ENCODE measurements at places on chromosomes 2 and 18. TPM values are rescaled to one million over a fixed set of nuclear protein-coding genes. Genes with fewer than 3 reads are reported as not detected.

- no peak for DNase-seq
Observed at GRCh38 chr2:13711154-13711553, 921.4 kb upstream of the LRATD1 start.

GRCh38 chr18:24530630-24531111 lies 70.2 kb downstream of the HRH4 start:
- DNase-seq, result peak; percentile 69

- peak; percentile 21 for DNase-seq
Observed at GRCh38 chr2:223314811-223315210, 262.8 kb downstream of the KCNE4 start.

DNA sequence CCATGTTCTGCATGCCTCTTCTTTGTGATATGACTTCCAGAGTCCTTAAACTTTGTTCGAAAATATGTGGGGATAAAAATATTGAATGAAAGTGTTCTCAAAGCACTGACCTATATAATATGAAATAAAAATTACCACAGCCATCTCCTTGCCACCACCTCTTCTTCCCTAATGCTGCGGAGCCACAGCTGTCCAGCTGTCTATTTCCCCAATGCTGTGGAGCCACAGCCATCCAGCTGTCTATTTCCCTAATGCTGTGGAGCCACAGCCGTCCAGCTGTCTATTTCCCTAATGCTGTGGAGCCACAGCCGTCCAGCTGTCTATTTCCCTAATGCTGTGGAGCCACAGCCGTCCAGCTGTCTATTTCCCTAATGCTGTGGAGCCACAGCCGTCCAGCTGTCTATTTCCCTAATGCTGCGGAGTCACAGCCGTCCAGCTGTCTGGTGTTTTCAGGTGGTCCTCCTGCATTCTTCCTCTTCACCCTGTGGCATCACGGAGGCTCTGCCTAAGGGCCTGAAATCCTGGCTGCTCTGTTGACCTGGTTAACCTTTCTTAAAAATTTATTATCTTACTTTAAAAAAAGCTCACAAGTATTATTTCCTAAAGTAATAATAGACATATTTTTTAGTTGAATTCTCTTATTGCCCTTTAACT lies 266.1 kb upstream of the MEX3C start:
- no peak for DNase-seq

DNA sequence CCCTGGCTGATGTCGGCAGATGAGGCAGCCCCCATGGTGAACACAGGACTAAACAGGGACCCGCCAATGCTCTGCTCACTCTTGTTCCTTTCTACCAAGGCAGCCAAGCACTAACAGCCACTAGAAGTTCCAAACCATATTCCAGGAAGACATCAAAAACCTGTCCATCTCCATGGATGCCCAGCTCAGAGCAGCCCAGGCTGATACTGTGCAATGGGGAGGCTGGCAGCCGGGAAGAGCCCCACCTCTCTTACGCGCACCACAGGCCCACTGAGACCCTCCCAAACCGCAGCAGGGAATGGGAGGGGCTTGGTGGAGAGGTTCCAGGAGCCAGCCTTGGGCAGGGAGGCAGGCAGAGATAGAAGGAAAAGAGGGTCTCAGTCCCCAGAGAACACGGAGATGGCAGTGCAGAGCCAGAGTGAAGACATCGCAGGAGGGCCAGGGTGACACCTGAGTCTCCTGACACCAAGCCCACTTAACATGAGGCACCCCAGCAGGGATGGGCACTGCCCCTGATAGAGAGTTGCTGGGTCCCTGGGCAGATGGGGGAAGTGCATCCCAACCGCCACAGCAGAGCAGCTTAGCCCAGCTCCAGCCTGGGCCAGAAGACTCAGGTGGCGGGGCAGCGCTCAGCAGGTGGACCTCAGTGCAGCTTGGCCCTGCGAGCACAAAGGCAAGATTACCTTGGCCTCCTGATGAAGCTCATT lies 3.4 kb downstream of the HS6ST1 start:
- DNase-seq, result no peak

DNA sequence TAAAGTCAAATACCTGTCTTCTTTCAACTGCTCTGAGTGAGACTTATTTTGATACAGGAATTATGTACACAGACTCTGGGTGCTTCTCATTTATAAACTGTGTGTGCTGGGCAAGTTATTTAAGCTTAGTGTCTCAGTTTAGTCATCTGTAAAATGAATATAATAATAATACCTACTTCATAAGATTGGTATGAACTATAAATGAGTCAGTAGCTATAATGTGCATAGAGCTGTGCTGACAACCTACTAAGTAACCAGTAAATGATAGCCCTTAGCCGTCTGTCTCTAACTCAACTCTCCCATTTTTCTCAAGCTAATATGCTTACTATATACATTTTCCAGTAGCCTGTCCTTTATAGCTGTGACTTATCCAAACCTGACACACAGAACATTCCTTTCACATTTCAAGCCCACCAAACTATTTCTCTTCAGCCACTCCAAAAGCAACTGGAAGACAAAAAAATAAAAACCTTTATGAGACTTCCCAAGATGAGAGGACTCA lies 319.8 kb downstream of the ETAA1 start:
- DNase-seq, result peak; percentile 5

- DNase-seq, result peak; percentile 83
Observed at GRCh38 chr2:206084439-206084869, 1.5 kb downstream of the INO80D start.

- no peak for DNase-seq
Observed at GRCh38 chr2:105834931-105835330, 90.2 kb downstream of the NCK2 start.

DNA sequence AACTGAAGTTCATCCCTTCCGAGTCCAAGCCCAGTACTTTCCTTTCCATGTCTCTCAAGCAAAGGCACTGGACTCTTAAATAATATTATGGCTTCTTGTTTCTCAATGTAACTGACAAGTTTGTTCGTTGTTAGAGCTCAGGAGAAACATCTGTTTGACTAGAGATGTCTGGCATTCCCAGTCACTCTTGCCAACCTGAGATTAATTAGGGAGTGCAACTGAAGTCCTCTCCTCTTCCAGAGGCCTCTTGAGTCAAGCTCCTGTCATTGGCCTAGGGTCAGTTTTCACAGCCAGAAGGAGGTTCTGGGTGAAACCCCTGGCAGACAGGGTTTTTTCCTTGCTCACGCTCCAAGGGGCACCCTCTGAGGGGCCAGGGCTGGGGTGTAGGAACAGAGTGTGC lies 196.1 kb downstream of the AGPS start:
- no peak for DNase-seq

- DNase-seq, result no peak
Observed at GRCh38 chr2:85330839-85331636, 3.2 kb upstream of the TGOLN2 start.

- no peak for DNase-seq
Observed at GRCh38 chr2:236464140-236464539, 105.5 kb upstream of the ACKR3 start.

DNA sequence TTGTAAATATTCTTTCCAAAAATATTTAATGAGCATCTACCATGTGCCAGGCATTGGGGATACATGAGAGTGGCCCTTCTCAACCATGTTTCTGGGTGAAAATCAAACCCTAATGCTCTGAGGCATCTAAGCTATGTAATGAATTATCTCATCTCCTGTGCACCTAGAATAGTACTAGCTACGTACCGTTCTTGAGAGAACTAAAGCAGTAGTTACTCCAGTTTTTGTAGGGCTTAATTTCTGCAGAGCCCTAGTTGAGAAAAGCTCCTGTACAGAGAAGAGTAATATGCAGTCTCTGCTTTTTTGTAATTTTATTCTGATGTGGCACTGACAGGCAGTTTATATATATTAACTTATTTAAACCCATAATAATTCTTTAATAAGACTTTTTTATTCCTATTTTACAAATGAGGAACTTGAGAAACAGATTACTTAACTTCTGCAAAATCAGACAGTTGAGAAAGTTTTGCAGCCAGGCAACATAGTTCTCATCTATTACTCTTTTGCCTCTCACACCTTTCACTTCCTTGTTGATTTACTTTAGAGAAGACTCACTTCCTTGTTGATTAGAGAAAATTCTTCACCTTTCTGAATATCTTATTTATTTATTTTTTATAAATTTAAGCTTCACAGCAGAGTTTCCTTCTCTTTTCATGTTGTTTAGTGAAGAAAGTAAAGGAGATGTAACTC lies 3.1 kb downstream of the SPOPL start:
- no peak for DNase-seq

GRCh38 chr18:32371384-32371783 lies 99.3 kb downstream of the GAREM1 start:
- no peak for DNase-seq

DNA sequence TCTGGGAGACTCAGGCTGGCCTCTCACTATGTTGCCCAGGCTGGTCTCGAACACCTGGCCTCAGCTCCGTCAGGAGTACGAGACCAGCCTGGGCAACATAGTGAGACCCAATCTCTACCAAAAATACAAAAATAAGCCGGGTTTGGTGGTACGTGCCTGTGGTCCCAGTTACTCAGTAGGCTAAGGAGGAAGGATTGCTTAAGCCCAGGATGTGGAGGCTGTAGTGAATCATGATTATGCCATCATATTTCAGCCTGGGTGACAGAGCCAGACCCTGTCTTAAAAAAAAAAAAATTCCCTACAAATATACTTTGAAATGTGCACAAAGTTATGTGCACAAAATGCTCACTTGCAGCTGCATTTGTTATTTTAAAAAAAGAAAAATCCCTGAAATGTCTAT lies 26.3 kb upstream of the AGAP1 start:
- DNase-seq, result peak; percentile 78

DNA sequence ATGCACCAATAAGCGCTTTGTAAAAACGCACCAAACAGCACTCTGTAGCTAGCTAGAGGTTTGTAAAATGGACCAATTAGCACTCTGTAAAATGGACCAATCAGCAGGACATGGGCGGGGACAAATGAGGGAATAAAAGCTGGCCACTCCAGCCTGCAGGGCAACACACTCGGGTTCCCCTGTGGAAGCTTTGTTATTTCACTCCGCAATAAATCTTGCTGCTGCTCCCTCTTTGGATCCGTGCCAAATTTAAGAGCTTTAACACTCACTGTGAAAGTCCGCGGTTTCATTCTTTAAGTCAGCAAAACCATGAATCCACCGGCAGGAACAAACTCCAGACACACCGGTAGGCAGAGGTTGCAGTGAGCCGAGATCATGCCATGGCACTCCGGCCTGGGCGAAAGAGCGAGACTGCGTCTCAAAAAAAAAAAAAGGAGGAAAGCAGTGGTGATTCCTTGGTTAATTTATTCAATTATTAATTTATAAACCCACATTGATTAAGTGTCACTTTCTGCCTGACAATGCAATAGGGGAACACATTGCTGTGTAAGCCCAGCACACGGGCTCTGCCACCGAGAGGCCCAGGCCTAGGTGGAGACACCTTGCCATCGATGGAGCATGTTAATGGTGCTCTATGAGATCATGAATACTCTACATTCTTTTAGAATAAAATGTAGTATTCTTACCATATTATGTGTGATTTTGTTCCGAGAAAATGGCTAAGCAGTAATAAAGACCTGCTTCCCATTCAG lies 687.6 kb upstream of the HS6ST1 start:
- DNase-seq, result no peak

- peak; percentile 44 for DNase-seq
Observed at GRCh38 chr2:157488877-157489276, 45.0 kb upstream of the CYTIP start.

GRCh38 chr18:66916834-66917233 lies 312.9 kb upstream of the CDH19 start:
- peak; percentile 6 for DNase-seq

GRCh38 chr2:241157841-241158545 lies 7.7 kb downstream of the PPP1R7 start:
- peak; percentile 86 for DNase-seq

GRCh38 chr18:54316071-54316820 lies 41.4 kb downstream of the STARD6 start:
- no peak for DNase-seq

DNA sequence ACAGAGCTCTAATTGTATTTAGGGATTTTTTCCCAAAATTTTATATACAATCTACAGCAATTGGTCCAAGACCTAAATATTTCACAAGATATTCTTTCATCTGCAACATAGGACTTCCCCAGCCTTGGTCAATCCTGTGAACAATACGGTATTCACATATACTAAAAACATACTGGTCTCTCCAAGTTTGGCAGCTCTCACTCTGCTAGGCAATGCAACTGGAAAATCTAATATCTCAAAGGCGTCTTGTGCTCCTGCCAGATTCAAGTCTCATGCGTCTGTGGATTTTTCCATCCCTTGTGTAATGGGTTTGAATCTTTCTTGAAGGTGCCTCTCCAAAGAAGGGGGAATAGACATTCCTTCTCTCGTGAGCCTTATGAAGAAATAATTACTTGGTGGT lies 27.4 kb upstream of the MBOAT2 start:
- no peak for DNase-seq

- DNase-seq, result no peak
Observed at GRCh38 chr2:225457482-225457881, 58.0 kb downstream of the NYAP2 start.

- DNase-seq, result no peak
Observed at GRCh38 chr2:176002688-176003210, 682 bp upstream of the LNPK start.

- DNase-seq, result peak; percentile 70
Observed at GRCh38 chr2:237081596-237081995, 4.1 kb upstream of the COPS8 start.

- DNase-seq, result no peak
Observed at GRCh38 chr2:102888514-102888913, 126.7 kb downstream of the TMEM182 start.

DNA sequence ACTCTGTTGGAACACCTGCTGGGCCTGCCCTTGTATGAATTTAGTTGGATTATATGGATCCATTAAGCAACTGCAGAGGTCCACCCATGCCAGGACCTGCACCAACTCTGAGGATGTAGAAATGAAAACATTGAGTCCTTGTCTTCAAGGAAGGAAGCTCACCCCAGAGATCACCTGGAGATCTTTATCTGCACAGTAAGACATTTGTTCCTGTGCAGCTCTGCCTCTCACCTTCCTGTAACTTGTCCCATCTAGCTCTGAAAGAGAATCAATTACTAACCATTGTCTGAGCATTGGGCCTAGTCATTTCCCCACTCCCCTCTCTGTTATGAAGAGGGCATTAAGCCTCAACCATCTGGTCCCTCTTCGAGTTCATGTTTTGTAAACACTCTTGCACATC lies 105.2 kb upstream of the YWHAQ start:
- DNase-seq, result no peak

The STK39 gene
- total RNA-seq, result 13.9 TPM

The PLEKHH2 gene
- total RNA-seq, result 0.29 TPM

The CFAP210 gene
- total RNA-seq, result not detected

The PRKAG3 gene
- not detected for total RNA-seq

The SERPINB4 gene
- total RNA-seq, result not detected

The ZNF519 gene
- 2.9 TPM for total RNA-seq

The C1QL2 gene
- 0.03 TPM for total RNA-seq

The ASXL3 gene
- 0.13 TPM for total RNA-seq

The HRH4 gene
- total RNA-seq, result not detected

The KCNE4 gene
- not detected for total RNA-seq

The RHBDD1 gene
- 7.7 TPM for total RNA-seq

The HTR2B gene
- not detected for total RNA-seq

The IL36A gene
- total RNA-seq, result not detected

The AGXT gene
- total RNA-seq, result not detected

The GCG gene
- not detected for total RNA-seq

The C2orf92 gene
- 1.0 TPM for total RNA-seq
